Left lung (tissue), 14 donors: ENCODE measurements at places on chromosomes 12 and 14. TPM values are rescaled to one million over a fixed set of nuclear protein-coding genes. Genes with fewer than 3 reads are reported as not detected.

- no peak overlapping the region for H3K4me3 ChIP-seq
- peak overlapping the region; percentile 73 for H3K27ac ChIP-seq
- peaks cover 72% of the 10 kb centered on the region for H3K4me1 ChIP-seq
- no peak for DNase-seq
- H3K36me3 ChIP-seq, result peaks cover 5% of the 10 kb centered on the region
- no peaks in the 10 kb centered on the region for H3K27me3 ChIP-seq
Measured at GRCh38 chr14:68958553-68958952, 20.5 kb downstream of the ACTN1 start.

DNA sequence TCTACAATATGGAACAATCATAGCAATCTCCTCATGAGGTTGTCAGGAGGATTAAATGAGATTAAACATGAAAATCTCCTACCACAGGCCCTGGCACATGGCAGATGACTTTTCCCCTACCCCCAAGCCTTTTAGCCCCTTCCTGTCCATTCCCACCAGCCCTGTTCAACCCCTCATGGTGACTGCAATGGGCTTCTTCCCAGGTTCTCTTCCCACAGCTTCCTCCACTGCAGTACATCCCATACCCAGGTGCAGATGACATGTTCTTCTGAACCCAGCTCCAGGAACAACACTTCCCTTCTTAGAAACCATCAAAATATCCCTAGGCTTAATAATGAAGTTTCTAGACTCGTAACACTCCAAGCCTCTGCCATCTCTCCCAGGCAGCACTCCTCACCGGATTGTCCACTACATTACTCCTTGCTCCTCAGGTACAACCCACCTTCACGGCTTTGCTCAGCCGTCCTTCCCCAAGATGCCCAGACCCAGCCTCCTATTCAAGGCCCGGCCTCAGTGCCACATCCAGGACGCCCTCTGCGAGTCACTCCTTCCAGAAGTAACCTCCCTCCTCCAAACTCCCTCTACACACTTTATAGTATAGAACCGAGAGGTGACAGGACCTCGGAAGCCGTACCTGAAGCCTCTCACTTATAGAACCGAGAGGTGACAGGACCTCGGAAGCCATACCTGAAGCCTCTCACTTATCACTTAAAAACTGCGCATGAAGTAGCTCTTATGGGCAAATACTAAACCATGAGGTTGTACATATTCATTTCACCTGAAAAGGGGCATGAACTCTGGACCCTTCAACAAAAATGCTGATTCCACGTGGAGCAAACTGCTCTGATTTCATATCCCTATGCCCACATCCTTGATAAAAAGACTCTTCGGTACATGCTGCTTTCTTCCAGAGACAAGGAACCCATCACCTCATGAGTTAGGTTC is 1.5 kb downstream of the CRACR2A start:
- no peaks in the 10 kb centered on the region for H3K36me3 ChIP-seq
- peak overlapping the region; percentile 35 for H3K27ac ChIP-seq
- H3K4me3 ChIP-seq, result no peak overlapping the region
- no peaks in the 10 kb centered on the region for H3K4me1 ChIP-seq
- DNase-seq, result no peak

DNA sequence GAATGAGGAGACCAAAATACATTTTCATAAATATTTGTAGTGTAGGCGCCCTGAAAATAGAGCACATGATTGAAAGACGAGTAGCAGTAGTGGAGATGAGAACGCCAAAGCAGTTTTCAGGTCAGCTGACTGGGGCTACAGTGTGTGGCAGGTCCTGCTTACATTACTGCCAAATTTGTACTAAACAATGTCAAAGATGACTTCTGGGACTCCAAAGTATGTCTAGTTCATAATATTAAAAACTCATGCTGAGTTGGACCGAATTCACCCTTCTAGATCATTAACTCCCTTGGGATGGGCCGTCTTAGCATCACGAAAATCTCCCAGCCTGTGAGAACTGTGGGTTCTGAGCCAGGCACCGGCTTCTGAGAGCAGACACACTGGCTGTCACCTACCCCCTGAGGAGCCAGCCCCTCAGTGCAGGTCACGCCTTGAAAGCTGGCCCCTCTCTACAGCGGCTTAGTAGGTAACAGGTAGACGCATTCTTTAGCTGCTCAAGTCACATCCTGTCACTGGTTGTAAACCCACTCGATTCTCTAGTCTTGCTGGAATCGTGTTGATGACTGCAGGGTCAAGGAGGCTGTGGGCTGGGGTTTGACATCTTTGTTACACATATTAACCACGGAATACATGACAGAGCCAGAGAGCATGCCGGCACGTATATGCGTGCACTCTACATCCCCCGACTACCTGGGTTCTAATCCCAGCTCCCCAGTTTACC is 210.4 kb downstream of the ETV6 start:
- no peak overlapping the region for H3K27ac ChIP-seq
- DNase-seq, result no peak
- peaks cover 11% of the 10 kb centered on the region for H3K4me1 ChIP-seq
- H3K36me3 ChIP-seq, result no peaks in the 10 kb centered on the region

Gene C14orf39
- total RNA-seq, result not detected

Gene CPNE6
- total RNA-seq, result not detected

DNA sequence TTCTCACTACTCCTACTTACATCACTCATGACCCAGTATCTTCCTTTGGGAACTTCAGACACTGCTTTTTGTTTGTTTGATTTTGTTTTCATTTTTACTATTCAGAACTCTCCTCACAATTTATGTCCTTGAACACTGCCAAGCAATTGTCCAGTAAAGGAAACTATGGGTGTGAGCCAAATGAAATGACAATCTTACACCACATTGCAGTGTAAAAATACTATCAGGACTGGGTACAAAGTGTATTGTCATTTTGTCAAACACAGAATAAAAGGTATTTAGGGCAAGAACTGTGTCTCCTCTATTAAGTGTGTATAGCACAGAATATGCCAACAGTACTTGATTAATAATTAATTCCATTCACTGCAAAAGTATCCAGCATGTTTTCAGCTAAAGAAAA is 199.3 kb downstream of the ALG10B start:
- no peaks in the 10 kb centered on the region for H3K27me3 ChIP-seq
- no peaks in the 10 kb centered on the region for H3K36me3 ChIP-seq
- H3K4me3 ChIP-seq, result no peak overlapping the region
- no peaks in the 10 kb centered on the region for H3K4me1 ChIP-seq

Gene KCNC2
- total RNA-seq, result not detected

- DNase-seq, result no peak
- H3K27me3 ChIP-seq, result no peaks in the 10 kb centered on the region
- H3K36me3 ChIP-seq, result no peaks in the 10 kb centered on the region
- H3K4me1 ChIP-seq, result no peaks in the 10 kb centered on the region
- no peak overlapping the region for H3K4me3 ChIP-seq
Measured at GRCh38 chr12:109345428-109345827, 2.3 kb upstream of the MYO1H start.

Gene MLEC
- total RNA-seq, result 178 TPM

DNA sequence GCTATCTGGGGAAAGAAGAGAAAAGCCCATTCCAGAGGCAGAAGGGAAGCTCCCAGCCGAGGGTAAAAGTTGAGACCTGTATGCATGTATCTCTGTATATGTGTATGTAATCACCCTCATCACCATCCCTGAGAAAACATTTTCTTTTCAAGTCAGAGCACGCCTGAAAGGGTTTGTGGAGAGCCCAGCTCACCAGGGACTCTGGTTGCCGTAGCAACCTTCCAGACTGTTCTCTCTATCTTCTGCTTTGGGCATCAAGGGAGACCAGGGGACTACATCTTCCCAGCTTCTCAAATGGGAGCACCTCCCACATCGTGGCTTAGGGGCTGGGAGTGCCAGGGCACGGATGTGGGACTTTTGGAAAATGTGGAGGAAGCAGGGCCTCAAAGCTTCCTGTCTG is 93.5 kb downstream of the GALNT8 start:
- no peak overlapping the region for H3K4me3 ChIP-seq
- no peak for DNase-seq
- H3K4me1 ChIP-seq, result peaks cover 6% of the 10 kb centered on the region
- H3K27ac ChIP-seq, result no peak overlapping the region
- no peaks in the 10 kb centered on the region for H3K36me3 ChIP-seq

Gene RNASE1
- total RNA-seq, result 1,326 TPM
